ENCODE measurements at places on chromosomes 16 and 17.

- DNase-seq = no peak
These were observed 68.8 kb downstream of the KATNIP start for GRCh38 chr16:27618606-27619327.

- DNase-seq = no peak
These were observed 30.3 kb downstream of the IRF8 start for GRCh38 chr16:85929259-85929721.

DNA sequence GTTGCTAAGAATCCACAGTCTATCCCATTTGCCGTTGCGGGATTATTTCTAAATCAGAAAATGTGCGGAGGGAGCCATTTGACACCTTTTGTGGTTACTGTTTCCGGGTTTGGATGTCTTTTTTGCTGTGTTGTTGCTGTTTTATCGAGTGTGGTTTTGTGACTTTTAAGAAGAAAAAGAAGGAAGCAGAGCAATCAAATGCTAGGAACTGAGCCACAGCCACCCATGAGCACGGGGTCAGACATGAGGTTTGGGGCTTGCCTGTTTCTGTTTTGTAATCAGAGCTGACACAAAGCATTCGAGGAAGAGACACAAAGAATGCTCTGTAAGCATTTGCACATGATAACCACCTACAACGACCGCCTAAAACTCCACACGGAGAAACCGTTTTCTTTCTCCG lies 53.1 kb upstream of the CHMP6 start:
- no peak for DNase-seq

DNA sequence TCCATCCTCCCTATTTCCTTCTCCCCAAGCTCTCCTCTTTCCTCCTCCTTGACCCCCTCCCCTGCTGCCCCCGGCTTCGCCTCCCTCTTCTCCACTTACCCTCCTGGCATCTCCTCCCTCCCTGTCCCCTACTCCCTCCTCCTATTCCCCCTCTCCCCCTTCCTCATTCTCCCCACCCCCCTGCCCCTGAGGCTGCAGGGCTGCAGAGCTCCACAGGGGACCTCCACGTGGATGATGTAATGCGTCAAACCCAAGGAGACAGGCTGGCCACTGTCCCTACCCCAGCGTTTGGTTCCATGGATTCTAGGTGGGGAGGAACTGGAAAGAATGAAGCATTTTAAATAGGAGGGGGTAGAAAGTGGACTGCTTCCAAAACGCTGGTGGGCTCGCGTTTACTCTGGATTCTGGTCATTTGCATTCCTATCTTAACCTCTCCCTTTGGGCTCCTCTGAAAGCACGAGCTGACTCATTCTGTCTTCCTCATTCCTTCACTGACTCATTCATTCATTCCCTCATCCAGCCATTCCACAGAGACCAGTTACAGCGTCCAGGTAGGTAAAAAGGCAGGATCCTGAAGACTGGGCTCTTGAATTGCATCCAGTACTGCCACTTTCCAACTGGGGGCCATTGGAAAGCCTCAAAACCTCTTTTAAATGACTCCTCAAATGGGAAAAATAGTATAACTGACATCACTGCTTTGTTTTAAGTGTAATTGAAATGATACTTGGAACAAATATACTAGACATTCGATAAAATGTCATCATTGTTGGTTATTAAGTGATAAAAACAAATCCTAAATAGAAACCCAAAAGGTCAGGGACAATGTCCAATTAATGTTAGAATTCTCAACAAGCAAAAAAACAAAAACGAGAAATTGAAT lies 943 bp upstream of the COTL1 start:
- peak; percentile 94 for DNase-seq

GRCh38 chr16:89443727-89444084 lies 46.7 kb downstream of the ANKRD11 start:
- no peak for DNase-seq
